ENCODE measurements at places on chromosomes 1 and 21. TPM values are rescaled to one million over a fixed set of nuclear protein-coding genes. Genes with fewer than 3 reads are reported as not detected.

RAB3B gene
- 35.5 TPM for total RNA-seq

GRCh38 chr1:171711643-171712042 is 30.2 kb downstream of the VAMP4 start:
- DNase-seq = no peak

GRCh38 chr1:60615666-60616065 is 466.7 kb upstream of the NFIA start:
- DNase-seq = no peak

MSH4 gene
- 0.75 TPM for total RNA-seq

DNA sequence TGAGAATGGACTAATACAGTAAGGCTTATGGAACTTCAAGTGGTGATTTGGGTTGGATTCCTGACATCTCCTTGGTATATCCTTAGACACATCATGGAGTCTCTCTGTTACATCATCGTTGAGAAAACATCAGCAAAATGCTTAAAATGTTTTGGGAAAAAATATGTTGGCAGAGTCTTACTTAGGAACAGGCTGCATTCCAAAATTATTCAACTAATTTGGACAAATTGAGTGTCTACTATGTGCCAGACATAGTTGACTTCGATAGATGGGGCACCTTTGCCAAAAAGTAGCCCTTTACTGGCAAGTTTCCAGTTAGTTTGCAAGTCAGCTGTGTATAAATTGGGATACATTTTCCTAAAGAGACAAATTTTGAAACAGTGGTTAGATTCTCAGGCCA is 253.4 kb upstream of the ST6GALNAC5 start:
- DNase-seq = no peak

RHD gene
- total RNA-seq = not detected

DNA sequence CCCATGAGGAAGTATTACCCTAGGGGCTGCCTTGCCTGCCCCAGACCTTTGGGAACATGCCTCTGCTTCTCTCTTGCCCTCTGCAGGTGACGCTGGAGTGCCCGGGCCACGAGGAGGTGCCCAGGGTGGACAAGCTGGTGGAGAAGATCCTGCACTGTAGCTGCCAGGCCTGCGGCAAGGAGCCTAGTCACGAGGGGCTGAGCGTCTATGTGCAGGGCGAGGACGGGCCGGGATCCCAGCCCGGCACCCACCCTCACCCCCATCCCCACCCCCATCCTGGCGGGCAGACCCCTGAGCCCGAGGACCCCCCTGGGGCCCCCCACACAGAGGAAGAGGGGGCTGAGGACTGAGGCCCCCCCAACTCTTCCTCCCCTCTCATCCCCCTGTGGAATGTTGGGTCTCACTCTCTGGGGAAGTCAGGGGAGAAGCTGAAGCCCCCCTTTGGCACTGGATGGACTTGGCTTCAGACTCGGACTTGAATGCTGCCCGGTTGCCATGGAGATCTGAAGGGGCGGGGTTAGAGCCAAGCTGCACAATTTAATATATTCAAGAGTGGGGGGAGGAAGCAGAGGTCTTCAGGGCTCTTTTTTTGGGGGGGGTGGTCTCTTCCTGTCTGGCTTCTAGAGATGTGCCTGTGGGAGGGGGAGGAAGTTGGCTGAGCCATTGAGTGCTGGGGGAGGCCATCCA is 7.8 kb upstream of the HTR6 start:
- DNase-seq = no peak

DNA sequence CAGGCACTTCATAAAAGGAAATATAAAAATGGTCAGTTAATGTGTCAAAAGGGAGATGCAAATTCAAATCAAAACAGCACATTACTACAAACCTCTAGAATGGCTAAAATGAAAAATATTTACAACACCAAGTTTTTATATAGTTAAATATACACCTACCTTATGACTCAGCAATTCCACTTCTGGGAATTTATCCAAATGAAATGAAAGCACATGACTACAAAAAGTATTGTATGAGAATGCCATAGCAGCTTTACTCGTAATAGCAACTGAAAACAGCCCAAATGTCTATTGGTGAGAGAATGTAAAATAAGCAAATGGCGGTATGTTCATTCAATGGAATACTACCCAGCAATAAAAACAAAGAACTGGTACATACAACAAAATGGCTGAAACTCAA is 175.8 kb upstream of the SPAG17 start:
- DNase-seq = peak; percentile 42

- no peak for DNase-seq
Observed at GRCh38 chr1:210685295-210685650, 356.6 kb downstream of the HHAT start.

DNA sequence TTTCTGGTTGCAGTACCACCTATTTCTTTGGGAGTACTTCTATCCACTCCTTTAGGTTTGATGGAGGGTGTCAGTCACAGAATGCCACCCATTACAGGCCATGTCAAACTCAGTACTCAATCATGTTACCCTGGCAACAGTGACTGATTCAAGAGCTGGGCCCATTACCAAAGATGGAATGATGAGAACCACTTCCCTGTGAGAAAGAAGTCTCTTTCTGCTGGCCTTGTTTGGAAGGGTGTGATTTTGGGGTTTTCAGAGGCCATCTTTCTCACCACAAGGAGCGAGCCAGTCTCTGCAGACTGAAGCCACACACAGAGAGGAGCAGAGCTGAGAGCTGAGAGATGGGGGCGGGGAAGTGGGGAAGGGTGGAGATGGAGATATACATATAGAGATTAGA is 13.9 kb upstream of the STUM start:
- no peak for DNase-seq

ITPKB gene
- total RNA-seq = 5.1 TPM

DNA sequence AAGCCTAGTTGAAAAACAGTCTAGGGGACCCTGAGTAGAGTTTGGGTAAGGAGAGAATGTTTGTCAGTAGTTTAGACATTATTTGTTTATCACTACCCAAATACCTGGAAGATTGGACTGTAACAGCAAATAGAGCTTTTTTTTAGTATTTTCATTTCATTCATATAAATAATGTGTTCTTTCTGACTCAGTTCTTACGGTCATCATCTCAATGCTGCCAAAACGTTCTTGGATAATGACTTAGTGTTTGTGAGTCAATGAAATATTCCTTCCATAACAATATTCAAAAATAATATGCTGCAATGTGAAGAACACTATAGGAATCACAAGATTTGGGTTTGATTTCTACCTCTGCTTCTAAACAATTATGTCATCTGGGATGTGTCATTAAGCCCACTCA is 400.0 kb upstream of the PKN2 start:
- no peak for DNase-seq

DNA sequence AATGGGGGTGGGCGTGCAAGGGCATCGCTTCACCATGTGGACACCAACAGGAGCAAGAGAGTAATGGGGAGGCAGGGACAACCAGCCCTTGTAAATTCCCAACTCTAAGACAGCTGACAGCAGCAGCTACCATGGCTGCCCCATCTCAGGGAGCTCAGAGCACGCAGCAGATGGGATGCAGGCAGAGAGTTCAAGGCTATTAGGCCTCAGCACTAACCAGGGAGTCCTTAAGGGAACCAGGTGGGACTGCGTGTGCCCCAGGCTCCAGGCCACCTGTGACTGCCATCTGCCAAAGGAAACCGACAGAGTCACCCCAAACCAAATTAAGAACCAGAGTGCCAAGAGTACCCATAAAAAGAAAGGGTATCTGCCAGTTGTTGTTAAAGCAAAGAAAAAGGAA is 33.7 kb upstream of the PRDM2 start:
- DNase-seq = no peak

HSD3B1 gene
- 0.07 TPM for total RNA-seq

GRCh38 chr1:212915245-212916091 is 34.9 kb upstream of the VASH2 start:
- peak; percentile 50 for DNase-seq

- DNase-seq = peak; percentile 55
Observed at GRCh38 chr1:211037095-211037494, 96.9 kb downstream of the KCNH1 start.

RGS8 gene
- total RNA-seq = not detected

DNA sequence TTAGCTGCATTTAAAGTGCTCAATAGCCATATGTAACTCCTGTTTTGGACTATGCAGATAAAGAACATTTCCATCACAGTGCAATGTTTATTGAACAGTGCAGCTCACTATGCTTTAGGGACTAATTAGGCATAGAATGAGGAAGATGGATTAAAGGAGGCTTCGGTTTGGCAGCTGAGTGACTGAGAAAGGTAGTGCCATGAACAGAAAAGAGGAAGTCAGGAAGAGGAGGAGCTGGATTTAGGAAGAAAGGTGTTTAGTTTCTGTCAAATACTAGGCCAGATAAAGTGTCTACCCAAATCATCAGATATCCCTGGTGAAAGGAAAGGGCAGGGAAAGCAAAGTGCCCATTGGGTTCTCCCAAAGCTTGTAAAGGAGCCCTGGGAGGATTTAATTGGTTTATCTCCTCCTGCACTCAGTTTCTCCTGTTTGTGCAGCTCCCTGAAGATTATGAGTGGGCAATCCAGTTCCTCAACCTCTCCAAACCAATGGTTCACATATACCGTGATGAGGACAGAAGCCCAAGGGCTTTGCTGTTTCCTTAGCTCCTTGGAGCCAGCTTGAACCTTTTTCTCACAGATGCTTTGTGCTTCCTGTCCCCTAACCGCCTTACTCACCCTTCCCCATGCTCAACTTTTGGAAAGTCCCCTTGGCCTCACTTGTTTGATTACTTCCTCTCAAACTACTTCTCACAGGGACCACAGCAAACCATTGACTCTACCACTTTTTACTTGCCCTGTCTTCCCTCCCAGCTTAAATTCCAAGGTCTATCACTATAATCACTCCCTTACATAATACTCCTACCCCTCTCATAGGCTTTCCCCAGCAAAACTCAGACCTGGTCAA is 3.5 kb upstream of the RAP1A start:
- DNase-seq = no peak

DNA sequence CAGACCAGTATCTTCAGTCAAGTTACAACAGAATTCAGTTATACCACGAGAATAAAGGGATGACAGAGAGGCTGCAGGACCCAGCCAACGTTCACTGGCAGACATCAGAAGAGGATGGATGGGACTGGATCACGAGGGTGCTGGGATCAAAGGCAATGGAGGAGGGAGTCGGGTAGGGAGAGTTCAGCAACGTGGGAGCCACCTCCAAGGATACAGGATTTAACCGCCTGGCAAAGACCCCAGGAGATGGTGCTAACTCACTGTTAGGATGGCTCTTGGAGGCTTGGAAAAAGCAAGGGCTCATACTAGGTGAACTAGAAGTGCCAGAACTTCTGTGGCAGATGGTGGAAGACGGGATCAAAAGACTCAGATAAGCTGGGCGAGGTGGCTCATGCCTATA is 99.1 kb upstream of the DISP3 start:
- DNase-seq = no peak

GRCh38 chr1:32761253-32761877 is 55.8 kb downstream of the YARS1 start:
- DNase-seq = peak; percentile 84

- DNase-seq = no peak
Observed at GRCh38 chr1:248714248-248714647, 11.7 kb upstream of the OR14I1 start.

DNA sequence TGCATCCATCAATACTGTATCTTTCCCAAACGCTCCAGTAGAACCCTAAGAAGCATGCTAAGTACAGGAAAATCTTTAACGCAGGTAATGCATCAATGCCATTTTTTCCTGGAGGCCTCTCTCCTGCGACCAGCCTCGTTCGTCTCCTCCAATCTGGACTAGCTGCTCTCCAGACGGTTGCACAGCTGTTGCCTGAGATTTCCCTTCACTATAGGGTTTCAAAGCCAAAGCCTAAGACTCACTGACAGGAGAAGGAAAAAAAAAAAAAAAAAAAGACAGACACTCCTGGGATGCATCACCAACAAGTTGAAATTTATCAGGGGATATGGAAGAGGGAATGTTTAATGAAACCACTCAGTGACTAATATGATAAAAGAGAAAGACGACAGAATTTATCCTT is 93.0 kb downstream of the APP start:
- DNase-seq = no peak

GRCh38 chr1:177922209-177922608 is 47.6 kb downstream of the SEC16B start:
- no peak for DNase-seq

- no peak for DNase-seq
Observed at GRCh38 chr1:109969146-109969829, 15.3 kb upstream of the AHCYL1 start.

GRCh38 chr1:152089014-152089674 is at the start of gene TCHHL1:
Gene TCHHL1, minus strand, starts transcription at chr1:152089064. Its CDS starts 921 bp downstream, at chr1:152088143.
- no peak for DNase-seq

DNA sequence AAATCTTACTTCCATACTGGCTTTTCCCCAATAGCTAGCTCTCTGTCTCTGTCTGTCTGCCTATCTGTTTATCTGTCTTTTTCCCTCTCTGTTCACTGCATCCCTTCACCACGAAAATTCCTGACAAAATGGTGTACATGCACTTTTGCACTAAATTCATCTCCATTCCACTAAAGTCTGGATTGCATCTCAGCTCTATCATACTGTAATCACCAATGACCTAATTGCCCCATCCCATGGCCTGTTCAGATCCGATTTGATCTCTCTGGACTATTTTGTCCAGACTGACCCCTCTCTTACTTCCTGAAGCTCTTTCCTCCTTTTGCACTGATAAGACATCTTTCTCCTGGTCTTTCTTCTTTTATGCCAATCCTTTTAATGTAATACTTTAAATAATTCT is 112.5 kb upstream of the USH2A start:
- no peak for DNase-seq

DNA sequence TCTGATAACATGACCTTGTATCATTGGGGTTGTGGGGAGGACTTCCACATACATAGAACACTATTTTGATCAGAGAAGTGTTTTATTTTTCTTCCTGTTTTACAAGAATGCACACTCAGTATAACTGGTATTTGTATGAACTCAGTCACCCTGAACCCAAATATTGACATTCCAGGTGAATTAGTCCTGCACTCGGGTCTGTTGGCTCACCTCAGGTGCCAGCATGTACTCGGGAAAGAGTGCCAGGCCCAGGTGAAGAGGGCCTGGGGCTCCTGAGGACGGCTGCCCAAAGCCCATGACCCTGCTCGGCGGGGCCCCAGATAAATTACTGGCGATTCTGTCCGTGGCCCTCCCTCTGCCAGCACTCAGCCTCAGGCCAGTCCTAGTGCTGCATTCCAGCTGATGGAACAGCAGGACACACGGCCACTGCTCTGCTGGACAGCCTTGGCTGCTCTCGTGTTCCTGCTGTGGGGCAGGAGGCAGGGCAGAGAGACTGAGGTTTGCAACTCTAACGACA is 75.4 kb upstream of the TMPRSS2 start:
- DNase-seq = no peak

OPTC gene
- not detected for total RNA-seq

GRCh38 chr1:27971674-27972073 is 11.9 kb downstream of the XKR8 start:
- DNase-seq = no peak

GIPC2 gene
- 1.5 TPM for total RNA-seq

All from epithelial cell of proximal tubule (primary cell).